Cerebellar nuclear complex (tissue), 1 donor: ENCODE measurements at places on chromosomes 16 and 17.

DNA sequence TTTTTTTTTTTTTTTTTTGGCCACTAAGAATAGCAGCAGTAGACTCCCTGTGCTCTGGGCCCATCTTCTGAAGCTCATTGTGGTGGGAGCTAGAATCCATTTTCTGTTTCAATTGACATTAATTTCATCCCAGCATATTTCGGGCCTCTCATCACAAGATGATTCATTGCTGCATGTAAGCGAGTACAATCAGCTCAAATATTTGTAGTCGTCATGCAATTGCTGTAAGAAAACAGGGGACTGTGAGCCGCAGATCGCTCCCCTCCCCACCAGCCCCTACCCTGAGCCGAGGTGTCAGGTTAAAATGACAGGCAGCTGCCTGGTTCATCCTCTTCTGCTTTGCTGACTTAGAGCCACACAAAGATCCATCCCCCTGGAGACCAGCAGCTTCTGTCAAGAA, 358.8 kb upstream of the CDH5 start:
- no peak for DNase-seq

- DNase-seq, result no peak
These were observed 218.0 kb downstream of the NTN1 start for GRCh38 chr17:9239246-9239792.

- DNase-seq, result no peak
These were observed 95.8 kb upstream of the MPHOSPH6 start for GRCh38 chr16:82265809-82266208.

GRCh38 chr17:14121952-14122351, 52.6 kb downstream of the COX10 start:
- no peak for DNase-seq

- DNase-seq, result no peak
These were observed 704.9 kb downstream of the MAF start for GRCh38 chr16:78895681-78896080.

DNA sequence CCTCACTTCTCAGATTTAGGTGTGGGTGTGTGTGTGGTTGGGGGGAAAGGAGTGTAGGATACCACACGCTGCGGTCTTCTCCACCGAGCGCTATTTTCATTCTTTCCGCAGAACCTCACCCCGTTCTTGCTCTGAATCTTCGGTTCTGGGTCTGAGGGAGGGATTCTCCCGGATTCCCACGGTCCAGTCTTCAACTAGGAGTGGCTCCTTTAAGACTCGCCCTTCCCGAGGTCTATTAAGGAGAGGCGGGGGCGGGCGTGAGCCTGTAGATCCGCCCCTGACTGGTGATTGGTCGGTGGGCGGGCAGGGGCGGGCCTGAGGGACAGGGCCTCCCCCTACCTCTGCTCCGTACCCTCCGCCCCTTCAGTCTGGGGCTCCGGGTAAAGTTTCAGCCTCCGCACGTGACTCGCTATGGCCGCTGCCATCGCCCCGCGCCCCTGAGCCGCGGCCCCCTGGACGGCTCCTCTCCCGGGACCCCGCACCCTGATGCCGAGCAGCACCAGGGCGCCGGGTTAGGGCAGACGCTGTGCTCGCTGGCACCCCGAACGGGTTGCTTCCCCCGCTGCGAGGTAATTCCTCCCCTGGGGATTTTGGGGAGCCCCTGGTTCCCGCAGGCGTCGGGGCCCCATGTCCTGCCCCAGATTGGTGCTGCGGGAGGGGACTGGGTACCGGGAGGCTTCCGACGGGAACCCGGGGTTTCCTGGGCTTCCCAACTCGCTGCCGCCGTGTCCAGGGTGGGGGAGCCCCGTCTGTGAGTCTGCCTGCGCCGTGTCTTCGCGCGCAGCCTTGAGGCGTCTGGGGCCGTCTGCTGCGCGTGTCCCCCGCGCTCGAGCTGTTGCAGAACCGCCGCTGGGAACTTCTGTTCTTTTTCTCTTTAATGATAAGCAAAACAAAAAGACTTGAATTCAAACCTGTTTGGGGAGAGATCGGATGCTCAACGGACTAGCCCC, 9.2 kb downstream of the RARA start:
- DNase-seq, result peak; percentile 89

DNA sequence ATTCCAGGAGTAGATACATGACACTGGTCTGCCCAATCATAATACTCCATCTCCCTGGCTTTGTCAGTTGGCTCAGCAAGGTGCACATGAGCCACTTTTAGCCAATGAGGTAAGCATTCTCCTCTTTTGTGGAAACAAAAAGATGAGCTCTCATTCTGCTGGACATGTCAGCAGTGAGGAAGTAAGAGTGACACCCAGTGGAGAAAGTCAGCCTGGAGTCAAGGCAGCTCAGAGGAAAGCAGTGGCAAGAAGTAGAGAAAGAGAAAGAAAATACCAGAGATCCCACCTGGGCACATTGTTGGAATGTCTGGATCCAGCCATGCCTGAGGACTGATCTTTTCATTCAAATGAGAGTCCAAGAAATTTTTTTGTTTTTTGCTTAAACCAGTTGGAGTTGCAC, 496.9 kb upstream of the C16orf82 start:
- DNase-seq, result no peak

DNA sequence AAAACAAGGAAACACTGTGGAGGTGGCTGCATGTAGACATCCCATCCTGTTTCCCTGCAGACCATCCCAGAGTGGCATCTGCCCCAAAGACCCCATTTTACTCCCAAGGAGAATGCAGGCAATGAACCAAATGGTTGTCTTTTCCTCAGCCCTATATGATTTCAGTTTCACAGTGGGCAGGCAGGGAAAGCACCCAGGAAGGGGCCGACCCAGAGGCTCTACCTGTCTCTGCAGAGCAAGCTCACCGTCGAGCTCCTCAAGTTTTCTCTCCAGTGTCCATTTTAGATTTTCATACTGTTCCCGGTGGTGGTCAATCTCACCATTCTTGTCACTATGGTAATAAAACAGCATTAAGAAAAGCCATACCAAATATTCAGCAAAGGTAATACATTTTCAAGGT, 14.6 kb downstream of the CCDC57 start:
- no peak for DNase-seq

- no peak for DNase-seq
These were observed 42.4 kb upstream of the DOC2B start for GRCh38 chr17:223723-224471.

- DNase-seq, result no peak
These were observed 4.0 kb upstream of the DHRS13 start for GRCh38 chr17:28906706-28907438.

DNA sequence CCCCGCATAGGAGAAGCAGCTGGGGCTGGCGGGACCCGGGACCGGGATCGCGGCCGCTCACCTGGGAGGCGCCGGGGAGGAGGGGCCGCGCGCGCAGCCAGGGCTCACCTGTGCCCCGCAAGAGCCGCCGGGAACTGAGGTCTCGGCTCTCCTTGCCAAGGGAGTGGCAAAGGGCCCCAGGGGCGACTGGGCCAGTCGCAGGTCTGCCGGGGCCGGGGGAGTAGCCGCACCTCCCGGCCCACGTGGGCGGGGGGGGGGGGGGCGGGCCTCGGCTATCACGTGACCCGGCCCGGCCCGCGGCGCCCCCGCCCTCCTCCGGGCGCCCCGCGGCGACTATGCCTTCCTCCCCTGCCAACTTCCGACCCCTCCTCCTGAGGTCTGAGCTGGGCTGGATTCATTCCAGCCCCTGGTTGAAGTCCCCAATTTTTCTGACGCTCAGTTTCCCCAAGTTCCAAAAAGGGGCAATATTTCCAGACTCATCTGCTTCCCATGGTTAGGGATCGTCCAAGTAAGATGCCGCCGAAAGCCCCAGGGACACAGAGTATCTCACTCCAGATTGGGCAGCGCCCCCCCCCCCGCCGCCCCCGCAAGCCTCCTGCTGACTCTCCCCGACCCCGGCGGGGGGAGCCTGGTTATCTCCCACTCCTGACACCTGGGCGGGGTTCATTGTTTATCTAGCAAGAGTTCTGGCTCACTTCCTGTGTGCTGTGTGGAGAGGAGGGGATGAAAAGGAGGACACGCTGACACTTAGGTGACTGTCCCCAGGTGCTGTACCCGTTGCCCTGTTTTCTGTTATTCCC, at the start of gene TMC6:
TMC6 (minus strand) TSS at position 205 of the 800 bp plus-strand sequence. CDS start 1,923 bp downstream, outside the sequence.
- no peak for DNase-seq

- DNase-seq, result no peak
These were observed 55.4 kb downstream of the SOCS1 start for GRCh38 chr16:11200592-11200991.

GRCh38 chr17:80631142-80632045, 86.8 kb downstream of the RPTOR start:
- no peak for DNase-seq

DNA sequence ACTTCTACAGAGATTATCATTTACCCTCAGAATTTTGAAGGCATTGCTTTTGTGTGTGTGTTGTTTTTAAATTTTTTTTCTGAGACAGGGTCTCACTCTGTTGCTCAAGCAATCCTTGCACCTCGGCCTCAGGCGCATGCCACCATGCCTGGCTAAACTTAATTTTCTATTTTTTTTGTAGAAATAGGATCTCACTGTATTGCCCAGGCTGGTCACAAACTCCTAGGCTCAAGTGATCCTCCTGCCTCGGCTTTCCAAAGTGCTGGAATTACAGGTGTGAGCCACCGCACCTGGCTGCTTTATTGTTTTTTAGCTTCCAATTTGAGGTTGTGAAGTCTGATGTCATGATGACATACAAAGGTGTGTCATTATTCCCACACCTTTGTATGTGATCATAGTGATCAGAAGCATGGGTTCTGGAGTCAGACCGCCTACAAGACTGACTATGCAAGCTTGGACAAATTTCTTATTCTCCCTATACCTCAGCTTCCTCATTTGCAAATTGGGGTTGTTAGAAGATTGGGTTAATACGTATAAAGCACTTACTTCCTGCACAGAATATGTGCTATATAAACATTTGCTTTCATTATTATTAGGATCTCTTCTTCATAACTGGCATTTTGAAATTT, 5.8 kb downstream of the SEPHS2 start:
- no peak for DNase-seq

DNA sequence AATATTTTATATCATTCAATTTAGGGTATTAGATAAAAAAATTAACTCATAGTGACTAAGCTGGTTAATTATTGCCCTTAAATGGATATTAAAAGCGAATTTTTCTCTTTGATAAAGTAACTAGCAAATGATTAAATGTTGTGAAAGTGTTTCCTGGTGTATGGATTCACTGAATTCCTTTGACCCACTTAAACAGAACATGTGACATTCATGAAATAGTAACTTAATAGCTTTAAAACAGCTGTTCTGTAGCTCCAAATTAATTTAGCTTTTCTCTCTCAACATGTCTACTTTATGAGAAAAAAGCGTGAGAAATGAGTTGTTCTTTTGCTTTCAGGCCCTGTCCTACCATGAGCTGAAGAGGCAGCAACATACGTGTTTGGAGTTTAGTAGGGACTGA, 36.4 kb upstream of the APPBP2 start:
- no peak for DNase-seq

- DNase-seq, result no peak
These were observed 36.9 kb downstream of the ADGRG5 start for GRCh38 chr16:57579361-57579665.

GRCh38 chr17:39737760-39738567, at the start of gene GRB7:
Gene GRB7 (plus strand): TSS chr17:39737938. CDS start chr17:39742302, 4,364 bp downstream.
- peak; percentile 67 for DNase-seq

GRCh38 chr17:66300956-66301355, 1.5 kb upstream of the PRKCA start:
- no peak for DNase-seq

DNA sequence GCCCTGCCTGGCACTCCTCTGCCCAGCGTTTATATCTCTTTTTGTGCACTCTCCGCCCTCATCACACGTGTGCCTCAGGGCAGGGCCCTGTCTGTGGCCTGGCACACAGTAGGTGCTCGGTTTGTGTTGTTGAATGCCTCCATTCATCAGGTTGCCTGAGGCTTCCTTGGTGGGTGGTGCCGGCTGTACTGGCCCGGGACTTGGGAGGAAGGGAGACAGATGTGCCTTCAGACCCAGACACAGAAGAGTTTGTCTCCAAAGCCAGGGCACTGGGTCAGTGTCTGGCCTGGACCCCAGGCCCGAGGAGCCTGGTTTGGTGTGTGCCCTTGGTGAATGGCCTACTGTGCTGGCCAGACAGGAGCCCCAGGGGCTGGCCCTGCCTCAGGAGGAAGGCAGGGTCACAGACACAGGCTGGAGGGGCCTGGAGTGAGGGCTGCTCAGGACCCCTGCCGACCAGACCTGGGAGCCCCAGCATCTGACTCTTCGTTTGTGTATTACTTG, 71.6 kb downstream of the RAI1 start:
- no peak for DNase-seq

DNA sequence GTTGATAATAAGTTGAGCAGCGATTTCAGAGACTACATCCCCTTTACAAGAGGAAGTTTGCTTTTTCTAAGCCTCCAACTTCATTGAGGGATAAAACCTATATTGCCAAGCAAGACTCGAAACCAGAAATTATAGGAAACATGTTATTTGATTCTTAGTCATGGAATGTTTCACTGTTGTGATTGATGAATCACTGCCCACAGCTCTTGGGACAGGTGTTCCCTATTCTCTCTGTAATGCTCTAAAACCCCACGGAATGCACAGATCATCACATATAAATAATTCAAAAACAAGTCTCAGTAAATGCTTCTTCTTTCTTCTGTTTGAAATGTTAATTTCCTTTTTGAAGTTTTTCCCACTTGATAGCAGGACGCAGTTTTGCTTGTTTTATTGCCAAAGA, 809.5 kb upstream of the GOT2 start:
- no peak for DNase-seq

GRCh38 chr17:5893741-5894140, 176.4 kb upstream of the WSCD1 start:
- no peak for DNase-seq
